Activated CD8-positive, alpha-beta memory T cell treated with anti-CD3 and anti-CD28 coated beads, Interleukin-2, amount 10 ng/mL, durations not matched to agents 7 days and 5 days (primary cell): ENCODE measurements at places on chromosomes 12 and 14. TPM values are rescaled to one million over a fixed set of nuclear protein-coding genes. Genes with fewer than 3 reads are reported as not detected.

Gene BAZ1A
- total RNA-seq = 57.4 TPM

Gene PA2G4
- 364 TPM for total RNA-seq

Gene RNU4-1
- total RNA-seq = 2,122 TPM

Gene MAP1LC3B2
- 0.54 TPM for total RNA-seq

Gene GPR132
- 47.4 TPM for total RNA-seq

Gene KLRC2
- total RNA-seq = 6.8 TPM

Gene ZBTB42
- total RNA-seq = 4.9 TPM

Gene PLEKHH1
- total RNA-seq = 0.79 TPM

Gene LTB4R2
- 18.8 TPM for total RNA-seq

Gene SYNE3
- 65.8 TPM for total RNA-seq

Gene HVCN1
- 19.9 TPM for total RNA-seq

Gene GLI1
- total RNA-seq = 0.52 TPM

Gene PRIMA1
- total RNA-seq = not detected

- H3K4me1 ChIP-seq = peaks cover 2% of the 10 kb centered on the region
- peaks cover 2% of the 10 kb centered on the region for H3K27me3 ChIP-seq
- no peak for DNase-seq
- H3K36me3 ChIP-seq = no peaks in the 10 kb centered on the region
Measured at GRCh38 chr14:50619569-50620141, 48.5 kb downstream of the SAV1 start.

DNA sequence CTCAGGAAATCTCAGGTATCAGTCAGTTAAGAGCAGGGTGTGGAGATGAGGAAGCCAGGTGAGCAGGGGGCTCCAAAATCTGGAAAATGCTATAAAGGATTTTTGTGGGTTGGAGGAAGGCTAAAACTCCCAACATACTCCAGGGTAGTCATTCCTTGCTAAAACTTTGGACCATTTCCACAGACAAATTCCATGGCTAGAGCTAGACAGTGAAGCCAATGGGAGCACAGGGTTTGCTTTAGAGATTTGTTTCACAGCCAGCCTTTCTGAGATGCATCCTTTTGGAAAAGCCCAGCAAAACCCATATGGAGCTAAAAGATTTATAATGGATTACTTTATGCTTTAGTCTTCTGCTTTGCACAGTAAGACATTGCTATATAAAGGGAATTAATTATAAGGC, 146.5 kb downstream of the SAMD4A start:
- no peak for DNase-seq
- H3K27me3 ChIP-seq = peaks cover 25% of the 10 kb centered on the region
- peaks cover 4% of the 10 kb centered on the region for H3K36me3 ChIP-seq
- peaks cover 17% of the 10 kb centered on the region for H3K4me1 ChIP-seq

DNA sequence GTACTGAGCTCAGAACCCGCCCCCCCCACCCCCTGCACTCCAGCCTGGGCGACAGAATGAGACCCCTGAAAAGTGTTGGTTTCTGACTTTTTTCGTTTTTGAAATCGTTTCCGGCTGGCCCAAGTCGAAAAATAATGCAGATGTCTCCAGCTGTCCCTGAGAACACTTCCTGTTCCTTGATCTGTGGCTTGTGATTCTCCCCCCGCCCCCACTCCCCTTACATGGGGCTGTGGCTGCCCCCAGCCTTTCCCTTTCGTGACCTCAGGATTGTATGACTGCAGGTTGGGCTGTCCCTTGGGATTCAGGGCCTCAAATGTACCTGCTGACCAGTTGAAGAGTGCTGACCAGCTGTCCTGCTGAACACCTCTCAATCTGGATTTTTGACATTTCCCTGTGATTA, 34.1 kb downstream of the NOC4L start:
- peaks cover 18% of the 10 kb centered on the region for H3K4me1 ChIP-seq

DNA sequence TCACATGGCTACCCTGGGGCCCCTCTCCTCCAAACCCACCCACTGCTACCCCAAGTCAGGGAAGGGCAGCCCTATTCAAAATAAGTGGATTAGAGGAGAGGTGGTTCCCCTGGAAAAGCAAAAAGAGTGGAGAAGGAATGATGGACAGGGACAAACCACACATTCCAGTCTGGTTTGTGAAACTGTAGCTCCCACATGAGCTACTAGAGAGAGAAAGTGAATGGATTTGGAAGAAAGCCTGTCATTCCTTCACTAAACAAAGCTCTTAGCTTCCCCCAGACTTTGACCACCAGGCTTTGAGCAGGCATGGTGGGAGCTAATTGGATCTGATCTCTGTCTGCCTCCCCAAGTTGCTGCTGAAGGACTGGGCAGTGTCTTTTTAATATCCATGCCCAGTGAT, 28.0 kb downstream of the CCDC63 start:
- H3K36me3 ChIP-seq = no peaks in the 10 kb centered on the region
- H3K27ac ChIP-seq = no peak overlapping the region
- H3K27me3 ChIP-seq = peaks cover 14% of the 10 kb centered on the region

DNA sequence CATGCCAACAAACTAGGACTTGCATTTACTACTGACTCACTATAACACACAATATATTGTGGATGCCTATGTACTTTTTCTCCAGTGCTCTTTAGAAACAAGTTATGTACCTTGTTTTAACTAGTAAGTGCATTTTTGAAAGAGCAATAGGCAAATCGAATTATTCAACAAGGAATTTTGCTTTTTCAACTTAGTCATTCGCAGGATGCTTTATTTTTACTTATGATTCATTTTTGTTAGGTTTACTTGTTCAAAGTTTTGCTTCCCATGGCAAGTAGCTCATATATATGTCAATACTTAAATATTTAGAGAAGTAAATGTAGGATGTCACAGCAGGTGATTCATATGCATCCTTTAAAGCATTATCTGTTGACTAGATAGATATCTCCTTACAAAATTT, 149.8 kb downstream of the PELI2 start:
- H3K27me3 ChIP-seq = no peaks in the 10 kb centered on the region
- H3K4me1 ChIP-seq = no peaks in the 10 kb centered on the region
- H3K36me3 ChIP-seq = no peaks in the 10 kb centered on the region
- no peak overlapping the region for H3K4me3 ChIP-seq
- no peak for DNase-seq
- H3K27ac ChIP-seq = no peak overlapping the region

DNA sequence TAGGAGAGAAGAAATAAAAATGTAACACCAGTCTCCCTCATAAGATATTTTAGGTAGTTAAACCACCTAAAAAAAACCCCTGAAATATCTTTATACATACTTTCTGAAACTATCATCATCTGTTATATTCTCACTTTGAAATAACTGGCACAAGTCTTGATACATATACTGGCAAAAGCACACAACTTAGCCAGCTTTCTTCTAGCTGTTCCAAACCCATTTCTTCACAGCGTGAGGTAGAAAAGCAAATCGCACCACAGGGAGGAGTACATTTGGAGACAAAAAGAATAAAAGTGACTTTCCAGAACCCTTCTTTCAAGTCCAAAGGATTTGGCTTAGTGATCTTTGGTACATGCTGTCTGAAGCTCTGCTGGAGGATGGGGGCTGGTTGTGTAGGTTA, 78.5 kb downstream of the RERG start:
- no peak overlapping the region for H3K27ac ChIP-seq
- H3K4me3 ChIP-seq = no peak overlapping the region
- no peaks in the 10 kb centered on the region for H3K4me1 ChIP-seq
- H3K36me3 ChIP-seq = no peaks in the 10 kb centered on the region
- no peak for DNase-seq
- H3K27me3 ChIP-seq = peaks cover 8% of the 10 kb centered on the region

GRCh38 chr12:78792052-78792698, 72.4 kb upstream of the SYT1 start:
- H3K36me3 ChIP-seq = no peaks in the 10 kb centered on the region
- no peak for DNase-seq
- H3K27ac ChIP-seq = no peak overlapping the region

DNA sequence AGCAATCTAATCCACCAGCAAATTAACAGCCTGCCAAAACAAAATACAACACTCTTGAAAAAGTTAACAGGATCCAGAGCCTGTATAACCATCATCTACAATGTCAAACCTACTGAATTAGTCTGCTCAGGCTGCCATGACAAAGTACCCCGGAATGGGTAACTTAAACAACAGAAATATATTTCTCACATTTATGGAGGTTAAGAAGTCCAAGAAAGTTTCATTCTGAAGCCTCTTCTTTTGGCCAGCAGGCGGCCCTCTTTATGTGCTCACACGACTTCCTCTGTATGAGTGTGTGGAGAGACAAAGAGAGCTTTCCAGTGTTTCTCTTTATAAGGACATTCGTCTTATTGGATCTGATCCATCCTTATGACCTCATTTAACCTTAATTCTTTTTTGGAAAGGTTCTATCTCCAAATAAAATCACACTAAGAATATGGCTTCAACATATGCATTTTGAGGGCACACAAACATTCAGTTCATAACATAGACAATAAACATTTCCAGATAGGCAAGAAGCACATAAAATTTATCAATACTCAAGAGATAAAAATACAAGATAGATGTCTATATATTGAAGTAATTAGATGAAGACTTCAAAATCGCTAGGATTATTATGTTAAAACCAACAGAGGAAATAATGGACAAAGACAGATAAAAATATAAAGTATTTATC, 5.9 kb upstream of the RERG start:
- H3K27me3 ChIP-seq = peaks cover 57% of the 10 kb centered on the region
- no peak for DNase-seq
- H3K27ac ChIP-seq = no peak overlapping the region
- peaks cover 2% of the 10 kb centered on the region for H3K4me1 ChIP-seq
- H3K4me3 ChIP-seq = no peak overlapping the region

- H3K27me3 ChIP-seq = peaks cover 45% of the 10 kb centered on the region
- no peak overlapping the region for H3K27ac ChIP-seq
- DNase-seq = no peak
- no peaks in the 10 kb centered on the region for H3K4me1 ChIP-seq
- no peak overlapping the region for H3K4me3 ChIP-seq
- no peaks in the 10 kb centered on the region for H3K36me3 ChIP-seq
Measured at GRCh38 chr14:25090256-25090655, 40.3 kb upstream of the STXBP6 start.

DNA sequence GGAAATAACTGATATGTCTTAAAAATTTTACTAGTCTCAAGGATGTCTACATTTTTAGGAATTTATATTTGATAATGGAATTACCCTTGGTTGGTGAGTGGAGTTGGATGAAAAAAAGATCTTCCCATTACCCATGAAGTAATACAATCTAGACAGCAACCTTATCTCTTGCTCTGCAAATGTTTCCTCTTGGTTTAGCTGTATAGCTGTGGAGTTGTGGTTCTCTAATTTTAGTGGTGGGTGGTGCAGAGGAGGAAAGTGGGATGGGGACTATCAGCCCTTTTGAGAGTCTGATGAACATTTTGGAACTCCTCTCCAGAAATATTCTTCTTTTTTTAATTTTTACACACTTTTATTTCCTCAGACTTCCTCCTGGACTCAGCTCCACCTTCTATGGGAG, 17.1 kb downstream of the SPX start:
- H3K36me3 ChIP-seq = no peaks in the 10 kb centered on the region
- DNase-seq = no peak
- H3K4me1 ChIP-seq = peaks cover 6% of the 10 kb centered on the region
- H3K4me3 ChIP-seq = no peak overlapping the region
- peaks cover 4% of the 10 kb centered on the region for H3K27me3 ChIP-seq
- no peak overlapping the region for H3K27ac ChIP-seq

DNA sequence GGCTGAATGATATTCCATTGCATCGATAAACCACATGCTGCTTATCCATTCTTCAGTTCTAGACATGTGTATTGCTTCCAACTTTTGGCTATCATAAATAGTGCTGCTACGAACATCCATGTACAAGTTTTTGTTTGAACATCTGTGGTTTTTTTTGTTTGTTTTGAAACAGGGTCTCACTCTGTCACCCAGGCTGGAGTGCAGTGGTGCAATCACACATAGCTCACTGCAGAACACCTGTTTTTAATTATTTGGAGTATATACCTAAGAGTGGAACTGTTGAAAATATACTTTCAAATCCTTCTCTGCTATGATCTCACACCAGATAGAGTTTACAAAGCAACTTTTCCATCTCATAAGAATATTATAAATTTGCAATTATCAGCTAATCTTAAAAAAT, 124.2 kb downstream of the TTC7B start:
- peaks cover 7% of the 10 kb centered on the region for H3K27me3 ChIP-seq
- no peaks in the 10 kb centered on the region for H3K36me3 ChIP-seq
- no peak for DNase-seq
- no peak overlapping the region for H3K27ac ChIP-seq
- H3K4me3 ChIP-seq = no peak overlapping the region

- no peaks in the 10 kb centered on the region for H3K36me3 ChIP-seq
- peaks cover 36% of the 10 kb centered on the region for H3K27me3 ChIP-seq
- no peak for DNase-seq
- no peak overlapping the region for H3K27ac ChIP-seq
- H3K4me3 ChIP-seq = no peak overlapping the region
Measured at GRCh38 chr12:69007101-69007854, 74.3 kb upstream of the CPM start.

DNA sequence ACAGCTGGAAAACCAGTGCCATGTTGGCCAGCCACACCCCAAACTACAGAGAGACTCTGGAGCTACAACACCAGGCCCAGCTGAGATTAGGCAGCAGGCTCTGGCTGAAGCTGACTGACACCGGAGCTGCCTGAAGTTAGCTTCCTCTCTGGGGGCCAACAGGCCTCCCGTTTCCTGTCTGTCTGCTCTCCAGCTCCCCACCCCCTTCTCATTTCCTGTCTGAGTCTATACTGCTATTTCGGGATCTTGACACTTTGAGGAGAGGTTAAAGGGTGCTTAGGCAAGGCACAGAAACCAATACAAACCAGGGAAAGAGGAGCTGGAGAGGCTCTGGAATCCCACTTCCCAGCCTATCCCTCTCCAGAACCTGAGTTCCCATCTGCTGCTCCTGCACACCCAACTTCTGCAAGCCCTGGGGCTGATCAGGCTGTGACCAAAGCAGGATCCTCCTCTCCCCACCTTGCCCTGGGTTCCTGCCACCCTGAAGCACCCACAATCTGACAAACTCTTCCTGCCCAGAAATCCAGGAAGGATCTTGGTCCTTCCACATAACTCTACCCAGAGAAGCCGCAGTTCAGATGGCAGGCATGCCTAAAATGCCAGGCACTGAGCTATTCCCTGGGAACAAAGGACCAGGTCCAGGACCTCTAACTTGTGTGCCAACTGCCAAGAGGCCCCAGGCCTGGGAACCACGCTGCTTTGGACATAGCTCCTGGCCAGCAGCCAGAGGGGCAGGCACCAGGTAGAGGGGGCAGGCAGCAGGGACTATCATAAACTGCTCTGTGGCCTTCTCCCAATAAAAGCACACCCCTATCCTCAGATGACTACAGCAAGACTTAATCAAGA, 39.9 kb downstream of the PRPF40B start:
- H3K27ac ChIP-seq = peak overlapping the region; percentile 94
- peak; percentile 90 for DNase-seq
- H3K36me3 ChIP-seq = peaks cover 23% of the 10 kb centered on the region

DNA sequence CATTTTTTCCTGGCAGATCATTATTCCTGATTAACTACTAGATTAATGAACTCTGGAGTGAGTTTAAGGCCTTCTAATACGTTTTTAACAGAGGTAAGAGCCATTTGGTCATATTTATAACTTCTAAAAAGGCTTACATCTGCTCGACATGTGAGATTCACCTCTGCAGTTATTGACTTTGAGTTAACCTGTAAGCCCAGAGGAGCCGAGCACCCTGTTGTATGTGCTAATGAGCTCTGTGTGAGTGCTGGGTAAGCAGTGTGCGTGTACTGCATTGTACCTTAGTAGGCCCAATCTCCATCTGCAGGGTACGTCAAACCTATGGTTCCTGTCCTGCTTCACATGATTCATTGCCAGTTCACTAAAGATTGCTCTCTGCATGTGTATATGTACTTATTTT, 18.9 kb downstream of the SLC4A8 start:
- H3K27me3 ChIP-seq = no peaks in the 10 kb centered on the region
- no peak overlapping the region for H3K4me3 ChIP-seq
- H3K4me1 ChIP-seq = peaks cover 21% of the 10 kb centered on the region
- H3K36me3 ChIP-seq = no peaks in the 10 kb centered on the region

GRCh38 chr14:66036547-66036946, 449.6 kb upstream of the CCDC196 start:
- DNase-seq = no peak
- peaks cover 2% of the 10 kb centered on the region for H3K36me3 ChIP-seq
- H3K27me3 ChIP-seq = peaks cover 12% of the 10 kb centered on the region
- no peak overlapping the region for H3K27ac ChIP-seq
- peaks cover 6% of the 10 kb centered on the region for H3K4me1 ChIP-seq
